Calu3 (cell line): ENCODE measurements at places on chromosomes 2 and 18. TPM values are rescaled to one million over a fixed set of nuclear protein-coding genes. Genes with fewer than 3 reads are reported as not detected.

ERLEC1 gene
- 49.0 and 51.9 TPM in 2 replicates for total RNA-seq

CXCR1 gene
- not detected in 2 replicates for total RNA-seq

NEB gene
- total RNA-seq, result 27.5 and 50.0 TPM in 2 replicates

POTEC gene
- total RNA-seq, result not detected in 2 replicates

CHRNG gene
- not detected in 2 replicates for total RNA-seq

NIF3L1 gene
- 38.4 and 39.7 TPM in 2 replicates for total RNA-seq

LYPD6B gene
- total RNA-seq, result 0.87 and 1.3 TPM in 2 replicates

SRBD1 gene
- 10.7 and 14.4 TPM in 2 replicates for total RNA-seq

CDH2 gene
- 1.5 and 2.3 TPM in 2 replicates for total RNA-seq

IL36RN gene
- 0.12 and 0.22 TPM in 2 replicates for total RNA-seq

RAMP1 gene
- total RNA-seq, result 9.6 and 9.8 TPM in 2 replicates

POTEI gene
- not detected in 2 replicates for total RNA-seq

DNA sequence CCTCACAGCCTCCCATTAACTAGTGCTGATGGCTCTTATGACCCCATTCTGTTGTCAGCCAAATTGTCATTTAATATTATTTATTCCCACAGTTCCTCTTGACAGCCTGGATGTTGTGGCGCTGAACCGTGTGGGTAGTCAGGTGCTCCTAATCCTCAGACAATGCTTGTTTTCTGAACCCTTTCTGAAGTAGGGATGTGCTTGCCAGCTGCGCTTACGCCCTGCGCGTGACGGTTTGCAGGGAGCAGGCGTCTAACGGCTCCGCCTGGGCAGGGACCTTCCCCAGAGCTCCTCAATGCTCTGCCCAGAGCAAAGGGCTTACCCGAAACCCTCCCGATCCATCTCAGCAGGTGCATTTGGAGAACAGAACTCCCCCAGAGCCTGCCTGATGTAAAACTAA lies 358.2 kb upstream of the MYT1L start:
- peaks cover 18% of the 10 kb centered on the region for H3K27me3 ChIP-seq
- no peak overlapping the region for H3K4me3 ChIP-seq
- DNase-seq, result no peak
- H3K36me3 ChIP-seq, result no peaks in the 10 kb centered on the region
- H3K27ac ChIP-seq, result no peak overlapping the region

DNA sequence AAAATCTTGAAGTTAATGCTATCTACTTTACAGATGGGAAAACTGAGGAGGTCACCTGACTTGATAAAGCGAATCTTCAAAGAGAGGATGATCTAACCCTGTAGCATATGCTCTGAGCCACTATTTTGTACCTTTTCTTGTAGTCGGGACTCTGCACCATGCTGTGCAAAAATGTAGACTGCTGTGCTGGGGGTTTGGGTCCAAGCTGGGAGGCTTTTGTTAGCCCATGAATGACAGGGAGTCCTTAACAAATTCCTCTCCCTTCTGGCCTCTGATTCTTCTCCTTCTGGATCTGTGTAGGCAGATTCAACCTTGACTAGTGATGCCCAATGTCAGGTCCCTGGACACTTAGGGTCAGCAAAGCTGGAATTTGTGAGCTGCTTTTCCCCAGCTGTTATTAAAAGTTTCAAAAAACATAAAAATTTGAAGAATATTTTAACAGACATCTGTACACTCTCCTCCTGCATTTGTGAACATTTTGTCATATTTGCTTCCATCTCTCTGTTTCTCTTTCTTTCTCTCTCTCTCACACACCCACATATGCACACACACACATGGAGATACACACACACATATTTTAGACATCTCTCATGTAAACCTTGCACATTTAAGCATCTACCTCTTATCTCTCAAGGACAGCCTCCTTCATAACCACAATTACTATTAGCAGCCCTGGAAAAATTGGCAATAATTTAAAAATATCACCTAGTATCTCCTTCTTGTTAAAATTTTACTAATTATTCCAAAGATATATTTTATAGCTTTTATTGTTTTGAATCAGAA lies 335.0 kb upstream of the TRIB2 start:
- no peak overlapping the region for H3K4me3 ChIP-seq
- no peaks in the 10 kb centered on the region for H3K36me3 ChIP-seq
- DNase-seq, result no peak

DNA sequence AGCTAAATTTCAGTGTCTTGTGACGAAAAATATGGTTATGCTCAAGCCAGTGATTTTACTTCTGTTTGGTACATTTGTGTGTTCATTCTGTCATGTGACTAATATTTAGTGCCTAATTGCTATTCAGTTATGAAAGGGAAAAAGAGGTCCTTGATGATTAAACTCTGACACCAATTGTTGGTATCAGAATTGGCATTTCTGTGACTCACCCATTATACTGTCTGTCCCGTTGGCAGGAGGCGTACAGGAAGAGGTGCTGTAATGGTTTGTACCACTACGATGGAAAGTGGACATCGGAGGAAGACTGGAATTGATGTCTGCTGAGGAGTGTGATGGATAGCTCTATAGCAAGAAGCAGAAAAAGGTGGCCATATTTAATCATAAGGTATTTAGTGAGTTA lies 310.4 kb upstream of the CCDC68 start:
- H3K4me1 ChIP-seq, result peaks cover 7% of the 10 kb centered on the region
- H3K4me3 ChIP-seq, result no peak overlapping the region
- no peak for DNase-seq
- no peaks in the 10 kb centered on the region for H3K36me3 ChIP-seq
- H3K27ac ChIP-seq, result no peak overlapping the region

- no peak overlapping the region for H3K27ac ChIP-seq
- peaks cover 18% of the 10 kb centered on the region for H3K4me1 ChIP-seq
- peak overlapping the region; percentile 32 for H3K4me3 ChIP-seq
- H3K36me3 ChIP-seq, result peaks cover 5% of the 10 kb centered on the region
These were observed 112.5 kb upstream of the ASB18 start for GRCh38 chr2:236376566-236377244.

- peaks cover 17% of the 10 kb centered on the region for H3K27me3 ChIP-seq
- H3K4me3 ChIP-seq, result no peak overlapping the region
- DNase-seq, result no peak
- H3K36me3 ChIP-seq, result no peaks in the 10 kb centered on the region
These were observed 173.1 kb downstream of the UXS1 start for GRCh38 chr2:106020821-106021661.

DNA sequence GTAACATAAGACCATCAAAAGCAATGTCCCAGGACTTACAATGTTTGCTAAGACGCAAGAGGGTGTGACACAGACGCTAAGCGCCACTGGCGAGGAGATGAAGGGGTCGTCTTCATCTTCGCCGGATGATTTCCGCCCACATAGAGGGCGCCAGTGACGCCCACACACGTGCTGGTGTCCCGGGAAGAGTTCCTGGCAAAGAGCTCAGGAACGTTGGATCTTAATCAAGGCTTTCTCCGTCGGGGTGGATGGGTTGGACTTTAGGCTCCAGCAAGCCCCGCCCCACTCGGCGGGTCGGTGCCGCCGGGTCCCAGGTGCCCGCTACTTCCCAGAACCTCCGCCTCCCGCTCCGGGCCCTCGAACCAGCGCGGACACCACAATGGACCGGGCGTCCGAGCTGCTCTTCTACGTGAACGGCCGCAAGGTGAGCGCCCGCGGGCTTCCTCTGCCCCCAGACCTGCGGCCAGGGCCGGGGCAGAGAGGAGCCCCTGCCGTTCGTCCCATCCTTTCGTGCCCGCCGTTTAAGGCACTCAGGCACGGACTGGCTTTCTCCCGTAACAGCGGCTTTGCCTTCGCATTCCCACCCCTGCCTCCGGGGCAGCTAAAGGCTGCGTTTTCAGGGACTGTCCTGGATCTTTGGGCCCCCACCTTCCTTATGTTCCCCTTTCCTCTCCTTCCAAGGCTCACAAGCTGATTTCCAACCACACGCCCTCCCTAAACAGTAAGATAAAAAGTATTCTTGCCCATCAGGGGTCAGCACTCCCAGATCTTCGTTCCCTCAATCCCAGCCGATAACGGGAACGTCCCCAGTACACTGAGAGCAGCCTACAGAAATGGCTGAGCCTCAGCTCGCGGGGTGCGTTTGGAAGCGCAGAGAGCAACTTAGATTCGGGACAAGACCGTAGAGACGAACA lies at the start of gene AOX1:
Gene AOX1 (plus strand): TSS at position 285 of the 914 bp plus-strand sequence. CDS start 95 bp downstream, at position 380.
- peaks cover 20% of the 10 kb centered on the region for H3K27me3 ChIP-seq
- peaks cover 8% of the 10 kb centered on the region for H3K4me1 ChIP-seq
- no peak within 1 kb of the TSS for H3K27ac ChIP-seq

DNA sequence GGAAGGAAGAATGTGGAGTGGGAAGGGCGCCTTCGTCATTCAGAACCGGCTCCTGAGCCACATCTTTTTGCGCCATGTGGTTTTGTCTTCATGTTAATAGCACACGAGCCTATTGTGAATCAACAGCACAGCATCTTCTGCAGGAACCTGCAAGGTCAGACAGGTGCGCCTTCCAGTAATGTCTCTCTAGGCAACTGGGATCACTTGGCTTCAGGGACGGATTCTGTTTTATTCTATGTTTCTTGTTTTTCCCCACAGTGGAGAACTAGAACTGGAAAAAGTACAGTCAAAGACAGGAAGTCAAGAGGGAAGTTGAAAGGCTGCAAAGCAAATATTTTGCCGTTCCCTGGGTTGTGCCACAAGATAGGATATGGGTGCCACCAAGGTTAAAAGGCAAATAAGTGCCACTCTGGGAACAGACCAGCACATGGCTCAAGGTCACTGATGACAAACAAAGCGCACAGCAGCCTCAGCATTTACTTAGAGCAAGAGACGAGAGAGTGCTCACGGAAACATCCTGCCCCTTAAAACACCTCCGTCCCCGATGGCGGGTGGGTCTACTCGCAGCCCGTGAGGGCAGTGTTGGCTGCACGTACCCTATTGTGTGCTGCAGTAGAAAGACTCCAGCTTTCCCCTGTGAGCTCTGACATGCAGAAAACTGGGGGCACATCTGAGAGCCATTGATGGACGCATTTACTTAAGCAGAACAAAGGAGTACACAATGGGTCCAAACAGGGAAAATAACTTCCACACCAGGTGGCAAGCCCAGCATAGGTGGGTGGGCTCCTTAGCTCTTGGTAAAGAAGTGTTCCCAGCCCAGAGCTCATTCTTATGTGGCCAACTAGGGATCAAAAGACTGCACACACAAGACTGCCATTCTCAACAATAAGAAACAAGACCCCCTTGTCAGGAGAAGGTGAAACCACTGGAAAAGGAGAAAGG lies 107.2 kb upstream of the PARD3B start:
- DNase-seq, result no peak
- H3K27ac ChIP-seq, result no peak overlapping the region
- no peaks in the 10 kb centered on the region for H3K36me3 ChIP-seq
- H3K4me3 ChIP-seq, result no peak overlapping the region
- H3K4me1 ChIP-seq, result no peaks in the 10 kb centered on the region

DNA sequence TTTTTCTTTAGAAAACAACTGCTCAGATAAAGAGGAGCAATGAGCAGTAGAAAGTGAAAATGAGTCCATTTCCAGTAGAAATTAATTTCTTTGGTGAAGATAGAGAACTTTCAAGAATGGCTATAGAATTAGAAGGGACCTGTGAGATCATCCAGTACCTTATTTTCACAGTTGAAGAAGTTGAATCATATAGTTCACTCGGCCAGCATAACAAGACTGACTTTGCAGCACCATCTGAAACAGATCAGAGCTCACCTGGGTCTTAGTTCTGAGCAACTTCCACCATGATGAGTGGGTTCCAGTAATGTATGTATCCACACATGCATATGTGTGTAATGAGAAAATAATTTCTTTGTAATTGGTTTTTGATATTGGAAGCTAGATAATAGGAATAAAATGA lies 58.6 kb downstream of the CERS6 start:
- H3K36me3 ChIP-seq, result no peaks in the 10 kb centered on the region
- H3K27me3 ChIP-seq, result no peaks in the 10 kb centered on the region

DNA sequence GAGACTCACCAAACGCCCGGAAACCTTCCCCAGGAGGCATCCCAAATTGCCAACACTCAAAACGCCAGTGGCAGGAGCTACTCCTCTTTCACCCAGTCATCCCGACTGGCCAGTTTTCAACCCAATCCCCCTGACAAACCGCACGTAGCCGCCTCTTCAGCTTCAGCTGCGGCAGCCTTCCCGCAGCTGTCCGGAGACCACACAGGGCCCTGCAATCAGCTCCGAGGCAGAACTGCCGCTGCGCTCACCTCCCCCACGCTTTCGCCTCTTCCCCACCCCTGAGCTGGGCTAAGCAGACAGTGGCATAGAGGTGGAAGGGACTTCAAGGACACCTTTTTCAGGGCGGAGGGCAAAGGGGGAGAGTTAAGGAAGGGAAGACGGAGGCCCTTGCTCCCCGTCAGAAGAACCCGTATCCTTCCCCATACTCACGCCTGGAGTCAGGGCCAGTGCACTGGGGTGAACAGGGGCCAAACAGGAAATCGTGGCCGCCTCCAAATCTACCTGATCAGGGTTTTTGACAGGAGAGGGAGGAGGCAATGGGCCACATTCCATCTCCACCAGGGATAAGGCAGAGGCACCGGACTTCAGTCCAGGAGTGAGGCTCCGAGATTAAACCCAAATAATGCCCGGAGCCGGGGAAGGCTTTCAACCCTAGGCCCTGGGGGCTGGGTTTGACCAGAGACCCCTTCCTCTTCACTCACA lies 16.9 kb downstream of the CYP26B1 start:
- no peaks in the 10 kb centered on the region for H3K4me1 ChIP-seq
- H3K27me3 ChIP-seq, result peaks cover 33% of the 10 kb centered on the region
- no peak for DNase-seq
- H3K27ac ChIP-seq, result no peak overlapping the region
- H3K36me3 ChIP-seq, result no peaks in the 10 kb centered on the region
- H3K4me3 ChIP-seq, result no peak overlapping the region

GRCh38 chr2:232400256-232401015 lies 6.2 kb upstream of the ALPG start:
- DNase-seq, result no peak
- no peak overlapping the region for H3K4me3 ChIP-seq
- peaks cover 21% of the 10 kb centered on the region for H3K4me1 ChIP-seq
- no peak overlapping the region for H3K27ac ChIP-seq
- no peaks in the 10 kb centered on the region for H3K27me3 ChIP-seq
- peaks cover 6% of the 10 kb centered on the region for H3K36me3 ChIP-seq

DNA sequence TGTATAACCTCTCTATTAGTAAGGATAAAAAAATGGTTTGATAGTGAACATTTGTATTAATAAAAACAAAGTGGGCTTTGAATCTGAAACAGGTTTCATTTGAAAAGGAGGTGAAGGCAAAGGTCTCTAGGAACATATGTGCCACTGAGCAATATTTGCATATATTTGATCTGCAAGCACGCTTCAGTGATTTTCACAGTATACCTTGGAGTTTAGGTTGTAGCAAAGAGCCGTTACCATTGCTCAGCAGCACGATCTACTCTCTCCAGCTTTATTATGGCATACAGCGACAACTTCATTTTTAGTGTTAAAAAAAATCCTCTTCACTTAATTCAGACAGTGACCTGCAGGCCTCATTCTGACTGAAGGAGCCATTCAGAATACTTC lies 75.8 kb upstream of the ZEB2 start:
- H3K4me1 ChIP-seq, result peaks cover 9% of the 10 kb centered on the region
- DNase-seq, result no peak
- no peaks in the 10 kb centered on the region for H3K36me3 ChIP-seq
- no peaks in the 10 kb centered on the region for H3K27me3 ChIP-seq
